ENCODE measurements at places on chromosomes 3 and 15.

- DNase-seq: no peak
Observed at GRCh38 chr3:161414907-161415306, 43.6 kb upstream of the SPTSSB start.

DNA sequence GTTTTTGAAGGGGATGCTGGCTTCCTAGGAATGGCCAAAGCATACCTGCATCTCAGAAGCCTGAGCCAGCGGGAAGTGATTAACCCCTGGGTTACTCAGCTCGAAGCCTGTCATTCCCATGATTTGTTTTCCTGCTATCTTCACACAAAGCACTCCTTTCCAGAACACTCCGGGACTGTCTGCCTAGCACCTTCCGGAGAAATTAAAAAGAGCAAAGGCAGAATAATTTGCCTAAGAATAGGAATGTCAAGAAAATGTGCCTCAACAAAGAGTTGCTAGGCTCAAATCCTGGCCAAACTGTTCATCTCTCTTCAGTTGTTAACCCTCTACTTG lies 34.1 kb downstream of the TPM1 start:
- no peak for DNase-seq

- no peak for DNase-seq
Observed at GRCh38 chr15:34795267-34796081, at the start of gene ACTC1. Gene ACTC1 (minus strand): TSS chr15:34795549. CDS start chr15:34794808, 741 bp downstream.

- DNase-seq: no peak
Observed at GRCh38 chr3:61425356-61425755, 136.0 kb upstream of the PTPRG start.

GRCh38 chr3:178202194-178202593 lies 334.0 kb upstream of the KCNMB2 start:
- no peak for DNase-seq

DNA sequence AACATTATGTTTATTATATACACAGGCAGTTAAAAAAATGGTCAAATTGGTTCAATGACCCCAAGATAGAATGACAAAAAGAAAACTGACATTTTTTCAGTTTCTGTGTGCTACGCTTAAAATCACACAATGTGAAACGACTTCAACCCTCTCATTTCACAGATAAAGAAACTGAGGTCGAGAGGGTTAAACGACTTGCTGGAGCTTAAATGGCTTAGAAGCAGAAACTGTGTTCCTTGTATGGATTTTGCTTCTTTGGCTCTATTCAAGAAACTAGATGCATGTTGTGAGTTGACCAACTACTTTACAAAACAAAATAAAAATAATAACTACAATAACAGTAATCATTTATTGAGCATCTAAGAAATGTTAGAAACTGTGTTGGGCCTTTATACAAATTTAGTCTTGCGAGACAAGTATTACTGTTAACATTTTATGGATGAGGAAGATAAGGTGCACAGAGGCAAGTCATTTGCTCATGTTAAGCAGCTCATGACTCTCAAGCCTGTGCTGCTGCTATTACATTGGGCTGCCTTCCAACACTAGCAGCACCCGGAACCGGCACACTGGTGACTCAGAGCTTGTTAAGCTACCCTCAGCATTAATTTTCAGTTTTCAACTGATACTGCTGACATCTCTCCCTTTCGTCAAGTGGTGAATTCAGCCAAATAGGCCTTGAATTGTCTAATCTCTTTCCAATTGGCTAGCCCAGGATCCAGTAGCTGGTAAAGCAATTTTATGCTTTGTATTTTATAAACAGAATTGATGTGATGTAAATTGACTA lies 487.6 kb downstream of the NAALADL2 start:
- DNase-seq: no peak

DNA sequence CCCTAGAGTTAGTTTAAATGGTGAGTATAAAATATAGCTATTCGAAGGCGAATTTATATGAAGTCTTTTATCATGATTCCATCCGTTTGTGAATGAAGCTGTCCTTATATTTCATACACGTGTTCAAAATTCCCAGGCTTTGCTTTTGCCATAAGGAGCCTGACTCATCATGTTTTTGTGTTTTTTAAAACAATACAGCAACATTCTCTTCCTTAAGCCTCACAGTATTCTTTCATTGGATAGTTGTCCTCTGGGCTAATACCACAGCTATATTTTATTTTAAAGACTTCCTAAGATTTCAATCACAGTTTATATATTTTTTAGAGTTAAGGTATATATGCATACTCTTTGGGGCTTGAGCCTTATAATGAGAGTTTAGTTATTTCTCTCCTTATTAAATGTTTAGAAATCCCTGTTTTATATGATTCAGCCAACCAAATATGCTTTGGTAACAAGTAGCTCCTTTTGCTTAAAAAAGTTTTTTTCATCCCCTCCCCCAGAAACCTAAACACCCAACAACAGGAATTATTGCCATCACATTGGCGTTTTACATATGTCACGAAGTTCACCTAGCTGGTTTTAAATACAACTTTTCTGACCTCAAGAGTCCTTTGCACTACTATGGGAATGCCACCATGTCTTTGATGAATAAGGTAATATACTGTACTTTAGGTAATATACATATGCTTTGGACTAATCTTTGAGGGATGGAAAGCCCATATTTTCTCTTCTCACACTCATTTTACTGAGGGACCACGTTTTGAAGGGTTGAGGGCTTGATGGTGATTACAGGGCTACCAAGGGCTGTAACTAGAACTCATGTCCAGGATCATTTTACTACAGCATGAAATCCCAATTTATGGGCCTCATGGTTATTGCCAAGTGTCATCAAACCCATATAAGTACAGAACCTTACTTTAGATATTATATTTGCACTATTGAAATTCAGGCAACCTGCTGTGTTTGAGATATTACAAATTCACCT lies 28.5 kb downstream of the ST3GAL6 start:
- no peak for DNase-seq

DNA sequence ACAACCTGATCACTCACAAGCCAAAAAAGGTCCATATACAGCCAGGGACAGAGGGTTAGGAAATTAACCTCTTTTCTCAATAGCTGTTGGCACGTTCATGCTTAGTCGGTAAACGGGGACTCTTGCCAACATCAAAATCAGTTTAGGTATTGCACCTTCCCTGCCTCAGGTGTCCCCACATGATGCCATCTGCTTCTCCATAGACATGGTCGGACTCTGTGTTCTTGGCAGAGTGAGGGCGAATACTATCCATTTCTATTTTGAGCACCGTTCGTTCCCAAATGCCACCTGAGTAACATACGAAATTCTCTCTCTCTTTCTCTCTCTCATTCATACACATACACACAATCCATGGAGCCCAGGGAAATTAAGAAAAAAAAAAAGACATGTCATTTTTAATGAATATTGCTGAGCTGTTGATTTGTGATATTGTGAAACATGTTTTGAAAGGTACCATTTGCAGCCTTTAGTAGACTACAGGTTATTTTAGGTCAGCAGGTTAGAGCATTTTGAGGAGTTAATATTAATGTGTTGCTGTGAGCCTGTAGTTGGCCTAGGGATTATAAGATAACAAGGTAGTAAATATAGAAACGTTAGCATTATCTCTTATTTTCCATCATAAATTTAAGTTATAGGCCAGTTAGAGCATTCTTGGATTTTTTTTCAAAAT lies 78.5 kb downstream of the GHSR start:
- no peak for DNase-seq

GRCh38 chr15:39495871-39496840 lies 84.7 kb upstream of the THBS1 start:
- no peak for DNase-seq

GRCh38 chr15:67838789-67839332 lies 984 bp downstream of the RNU6-1 start:
- no peak for DNase-seq

GRCh38 chr3:101878589-101878988 lies 29.3 kb downstream of the NFKBIZ start:
- no peak for DNase-seq

DNA sequence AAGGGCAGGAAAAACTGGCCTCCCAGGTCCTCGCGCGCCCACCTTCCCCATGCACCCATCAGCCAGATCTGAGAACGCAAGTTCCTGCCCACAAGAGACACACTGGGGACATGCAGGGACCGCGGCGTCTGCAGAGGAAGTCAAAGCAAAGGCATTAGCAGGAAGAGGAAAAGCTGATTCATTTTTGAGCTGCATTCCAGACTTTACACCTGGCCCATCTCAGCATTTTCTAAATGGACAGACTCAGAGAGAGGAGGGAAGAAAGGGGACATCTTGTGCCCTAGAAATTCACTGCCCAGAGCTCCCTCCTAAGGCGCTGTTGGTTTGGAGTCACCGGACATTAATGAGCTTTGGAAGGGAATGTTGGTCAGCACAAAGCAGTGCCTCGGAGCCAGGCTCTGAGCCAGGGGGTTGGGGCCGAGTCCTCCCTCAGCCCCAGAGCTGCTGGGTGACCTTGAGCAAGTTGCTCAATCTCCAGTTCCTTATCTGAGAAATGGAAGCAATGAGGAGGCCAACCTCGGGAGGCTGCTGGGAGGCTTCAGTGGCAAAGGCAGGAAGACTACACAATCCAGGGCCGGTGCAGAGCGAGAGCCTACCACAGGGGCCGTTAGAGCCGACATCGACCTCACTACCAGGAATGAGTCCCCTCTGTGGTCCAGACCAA lies 150.5 kb upstream of the IQSEC1 start:
- DNase-seq: no peak

- no peak for DNase-seq
Observed at GRCh38 chr3:77407441-77407840, 367.5 kb downstream of the ROBO2 start.

DNA sequence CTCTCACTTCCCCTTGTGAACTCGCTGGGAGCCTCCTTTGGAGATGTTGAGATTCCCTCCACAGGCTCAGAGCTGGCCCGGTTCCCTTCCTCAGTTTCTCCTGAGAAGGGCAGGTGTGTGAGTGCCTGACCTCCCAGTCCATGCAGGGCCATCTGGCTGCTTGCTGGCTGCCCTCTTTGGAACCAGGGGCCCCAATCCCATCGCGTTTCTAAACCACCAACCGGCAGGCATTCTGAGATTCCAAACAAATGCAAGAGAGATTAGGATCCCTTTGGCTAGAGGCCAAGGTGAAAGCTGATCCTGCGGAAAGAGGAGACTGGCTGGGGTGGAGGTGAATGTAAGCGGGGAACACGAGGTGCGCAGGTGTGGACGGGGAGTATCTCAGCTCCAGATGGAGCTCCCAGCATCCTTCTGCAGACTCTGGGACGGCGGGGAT lies 2.9 kb upstream of the PRRT3 start:
- DNase-seq: no peak

GRCh38 chr3:129491794-129492193 lies 36.6 kb upstream of the RHO start:
- no peak for DNase-seq

All from bone marrow (tissue), 2 donors.